ENCODE measurements at places on chromosomes 7 and 10. TPM values are rescaled to one million over a fixed set of nuclear protein-coding genes. Genes with fewer than 3 reads are reported as not detected.

ZNF117 gene
- total RNA-seq: 58.6 TPM

SLC26A5 gene
- total RNA-seq: not detected

CWF19L1 gene
- 32.9 TPM for total RNA-seq

HBP1 gene
- 78.6 TPM for total RNA-seq

LIMK1 gene
- total RNA-seq: 14.5 TPM

LDB3 gene
- total RNA-seq: 0.16 TPM

LRRC18 gene
- total RNA-seq: not detected

GRCh38 chr7:148242294-148242821, 348.2 kb upstream of the C7orf33 start:
- DNase-seq: no peak

- no peak for DNase-seq
Observed at GRCh38 chr7:77458786-77459185, 42.6 kb upstream of the GSAP start.

GRCh38 chr7:118872568-118872967, 648.1 kb downstream of the ANKRD7 start:
- no peak for DNase-seq

GRCh38 chr10:97154781-97155180, 31.0 kb downstream of the SLIT1 start:
- no peak for DNase-seq

GRCh38 chr10:58137813-58138212, 129.9 kb downstream of the IPMK start:
- peak; percentile 3 for DNase-seq

DNA sequence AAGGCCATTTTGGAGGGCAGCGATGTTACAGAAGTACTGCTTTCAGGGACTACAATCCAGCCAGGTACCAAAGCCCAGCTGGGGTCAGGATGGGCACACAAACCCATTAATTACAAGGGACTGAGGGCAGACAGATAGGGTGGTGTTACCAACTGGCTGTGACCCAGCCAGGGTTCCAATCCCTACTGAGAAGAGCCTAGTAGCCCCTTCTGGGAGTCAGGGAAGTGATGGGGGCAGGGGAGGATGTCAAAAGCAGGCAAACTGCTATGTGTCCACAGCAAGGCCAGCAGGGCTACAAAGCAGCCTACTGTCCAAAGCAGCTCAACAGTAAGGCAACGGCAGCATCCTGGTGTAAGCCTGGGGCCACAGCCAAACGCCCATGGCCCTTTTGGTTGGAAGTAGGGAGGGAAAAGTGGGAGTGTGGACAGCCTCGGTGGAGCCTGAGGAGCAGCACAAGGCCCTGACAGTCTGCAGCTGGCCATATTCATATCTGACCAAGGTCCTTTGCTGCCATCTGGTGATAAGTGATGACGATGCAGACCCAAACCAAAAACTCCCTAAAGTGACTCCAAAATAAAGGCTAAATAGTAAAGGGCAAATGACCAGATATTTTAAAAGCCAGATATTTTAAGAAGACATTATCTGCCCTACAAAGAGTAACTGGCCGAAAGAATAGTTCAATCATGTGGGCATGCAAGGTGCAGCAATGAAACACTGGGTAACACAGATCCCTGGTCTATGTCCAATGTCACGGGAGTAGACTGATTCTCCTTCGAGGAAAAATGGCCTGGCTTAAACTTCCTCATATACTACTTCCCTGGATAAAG, 56.9 kb downstream of the XPNPEP1 start:
- DNase-seq: no peak

GRCh38 chr7:8831376-8831775, 398.0 kb downstream of the NXPH1 start:
- DNase-seq: no peak

- no peak for DNase-seq
Observed at GRCh38 chr7:157503229-157503628, 166.4 kb downstream of the DNAJB6 start.

- DNase-seq: no peak
Observed at GRCh38 chr10:106534441-106534840, 630.1 kb downstream of the SORCS1 start.

GRCh38 chr10:85100495-85100894, 772.1 kb downstream of the CCSER2 start:
- DNase-seq: no peak

- no peak for DNase-seq
Observed at GRCh38 chr7:95490231-95490762, 4.6 kb downstream of the ASB4 start.

- DNase-seq: no peak
Observed at GRCh38 chr7:5711409-5711808, 70.1 kb downstream of the RNF216 start.

DNA sequence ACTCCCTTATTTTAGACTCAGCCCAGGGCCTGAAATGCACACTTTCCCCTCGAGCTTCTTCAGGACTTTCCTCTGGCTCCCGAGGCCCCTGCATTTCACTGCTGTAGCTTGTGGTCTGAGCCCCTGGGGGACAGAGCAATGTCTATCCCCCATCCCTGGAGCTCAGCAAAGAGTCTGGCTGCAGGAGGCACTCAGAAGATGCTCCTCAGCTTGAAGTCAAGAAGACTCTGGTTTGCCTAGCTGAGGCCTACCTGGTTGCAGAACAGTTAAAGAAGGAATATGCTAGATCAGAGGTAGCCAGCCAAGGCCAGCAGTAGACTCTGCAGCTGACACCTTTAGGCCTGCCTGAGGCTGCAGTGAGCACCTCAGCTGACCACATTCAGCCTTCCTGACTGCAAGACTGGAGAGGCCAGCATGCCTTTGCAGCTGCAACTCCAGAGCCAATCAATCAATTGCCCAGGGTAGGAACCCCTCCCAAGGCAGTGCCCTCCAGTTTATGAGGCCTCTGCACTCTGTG, 36.9 kb upstream of the IKZF1 start:
- no peak for DNase-seq

- no peak for DNase-seq
Observed at GRCh38 chr7:2520761-2521290, 1.3 kb downstream of the LFNG start.

DNA sequence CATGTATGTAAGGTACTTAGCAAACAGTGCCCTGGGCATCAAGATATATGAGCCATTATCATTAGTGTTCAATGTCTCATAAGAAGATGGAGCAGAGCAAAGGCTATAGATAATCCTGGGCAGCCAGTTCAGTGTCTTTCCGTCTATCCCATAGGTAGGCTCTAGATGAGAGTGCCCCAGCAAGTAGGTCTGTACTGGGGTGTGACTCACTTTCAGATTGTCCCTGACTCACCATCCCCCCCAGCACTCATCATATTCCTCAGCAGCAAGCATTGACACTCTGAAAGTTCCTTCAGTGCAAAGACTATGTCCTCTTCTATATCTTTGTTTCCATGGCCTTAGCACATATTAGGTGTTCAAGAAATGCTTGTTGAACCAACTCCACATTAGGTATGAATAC, 20.0 kb upstream of the FAM204A start:
- no peak for DNase-seq

DNA sequence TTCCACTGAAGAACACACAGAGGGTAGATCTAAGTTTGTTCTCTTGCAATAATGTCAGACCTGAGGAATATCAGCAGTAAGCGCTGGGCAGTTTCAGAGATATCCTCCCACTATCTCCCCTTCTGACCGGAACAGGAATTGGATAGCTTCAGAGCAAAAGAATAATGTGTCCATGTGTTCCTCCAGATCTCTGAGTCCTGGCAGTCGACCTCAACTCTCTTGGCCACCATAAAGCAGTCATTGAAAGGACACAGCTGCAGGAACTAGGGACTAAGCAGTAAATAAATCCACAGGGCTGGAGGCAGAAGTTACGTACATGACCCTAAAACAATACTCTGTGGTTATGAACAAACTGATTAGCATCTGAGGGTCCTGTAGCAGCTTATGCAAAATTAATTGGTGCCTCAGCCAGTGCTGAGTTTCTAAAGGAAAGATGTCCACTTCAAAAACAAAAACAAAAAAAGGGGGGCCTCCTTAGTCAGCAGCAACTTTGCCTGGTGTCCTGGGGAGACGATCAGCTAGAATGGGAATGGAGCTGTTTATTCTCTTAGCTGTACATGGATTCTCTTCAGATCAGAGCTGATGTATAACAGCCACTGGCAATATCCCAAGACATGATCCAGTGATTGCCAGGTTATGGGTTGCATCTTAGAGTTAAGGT, 6.4 kb upstream of the PRTFDC1 start:
- DNase-seq: peak; percentile 67

GRCh38 chr7:149626972-149627371, 129.4 kb upstream of the ZNF746 start:
- no peak for DNase-seq

All from occipital lobe (tissue), 3 donors.